ENCODE measurements at places on chromosomes 11 and 22.
A peak's percentile ranks its signal among the peaks of the same experiment; 100 is the strongest.

GRCh38 chr11:105368711-105369110, 229.1 kb upstream of the CARD18 start:
- no peak for DNase-seq

- no peak for DNase-seq
Measured at GRCh38 chr11:60951904-60952741, at the start of gene SLC15A3. SLC15A3 (minus strand) TSS chr11:60952176; CDS start chr11:60951551, 625 bp downstream.

- no peak for DNase-seq
Measured at GRCh38 chr11:32400196-32400595, 35.1 kb downstream of the WT1 start.

DNA sequence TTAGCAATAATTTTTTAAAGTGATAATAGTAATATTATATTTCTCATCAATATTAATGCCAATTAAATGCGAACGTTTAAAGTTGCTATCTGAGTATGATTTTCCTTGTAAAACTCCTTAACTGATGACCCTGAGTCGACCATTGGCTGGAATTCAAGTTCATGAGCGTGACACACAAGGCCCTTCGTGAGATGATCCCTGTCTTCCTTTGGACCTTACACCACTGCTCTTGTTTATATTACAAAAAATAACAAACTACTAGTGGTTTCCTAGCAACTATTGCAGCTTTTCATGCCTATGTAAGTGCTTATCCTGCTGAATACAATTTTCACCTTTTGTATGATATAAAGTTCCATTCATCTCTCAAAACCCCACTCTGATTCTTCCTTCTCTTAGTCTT, 752.9 kb downstream of the CNTN5 start:
- no peak for DNase-seq

DNA sequence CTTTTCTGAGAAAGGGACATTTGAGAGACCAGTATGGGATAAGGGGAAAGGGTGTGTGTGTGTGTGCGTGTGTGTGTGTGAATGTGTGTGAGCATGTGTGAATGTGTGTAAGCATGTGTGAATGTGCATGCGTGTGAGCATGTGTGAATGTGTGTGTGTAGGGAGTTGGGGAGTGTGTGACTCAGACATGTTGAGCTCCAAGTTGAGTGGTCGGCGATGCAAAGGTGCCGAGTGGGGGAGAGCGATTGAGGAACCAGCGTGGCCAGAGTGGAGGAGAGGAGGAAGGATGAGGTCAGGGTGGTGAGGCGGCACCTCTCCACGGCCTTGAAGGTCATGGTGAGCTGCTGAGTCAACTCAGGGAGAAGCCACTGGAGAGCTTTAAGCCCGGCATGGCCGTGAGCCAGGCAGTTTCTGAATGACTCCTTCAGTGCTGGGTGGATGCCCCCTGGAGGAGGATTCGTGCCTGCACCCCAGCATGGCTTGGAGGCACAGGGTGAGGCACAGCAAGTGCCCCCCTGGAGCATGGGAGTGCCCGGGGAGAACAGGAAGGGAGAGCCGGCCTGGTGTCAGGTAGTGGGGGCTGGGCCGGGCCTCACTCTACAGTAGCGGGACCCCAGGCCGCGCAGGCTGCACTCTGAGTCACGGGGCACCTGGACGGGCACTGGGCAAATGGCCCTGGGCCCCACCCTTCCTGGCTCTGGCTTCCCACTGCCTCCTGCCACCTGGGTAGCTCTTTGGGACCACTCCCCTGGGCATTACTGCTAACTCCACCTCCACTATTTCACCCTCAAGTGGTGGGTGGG, 8.2 kb upstream of the CCDC88B start:
- DNase-seq, result peak; percentile 68

DNA sequence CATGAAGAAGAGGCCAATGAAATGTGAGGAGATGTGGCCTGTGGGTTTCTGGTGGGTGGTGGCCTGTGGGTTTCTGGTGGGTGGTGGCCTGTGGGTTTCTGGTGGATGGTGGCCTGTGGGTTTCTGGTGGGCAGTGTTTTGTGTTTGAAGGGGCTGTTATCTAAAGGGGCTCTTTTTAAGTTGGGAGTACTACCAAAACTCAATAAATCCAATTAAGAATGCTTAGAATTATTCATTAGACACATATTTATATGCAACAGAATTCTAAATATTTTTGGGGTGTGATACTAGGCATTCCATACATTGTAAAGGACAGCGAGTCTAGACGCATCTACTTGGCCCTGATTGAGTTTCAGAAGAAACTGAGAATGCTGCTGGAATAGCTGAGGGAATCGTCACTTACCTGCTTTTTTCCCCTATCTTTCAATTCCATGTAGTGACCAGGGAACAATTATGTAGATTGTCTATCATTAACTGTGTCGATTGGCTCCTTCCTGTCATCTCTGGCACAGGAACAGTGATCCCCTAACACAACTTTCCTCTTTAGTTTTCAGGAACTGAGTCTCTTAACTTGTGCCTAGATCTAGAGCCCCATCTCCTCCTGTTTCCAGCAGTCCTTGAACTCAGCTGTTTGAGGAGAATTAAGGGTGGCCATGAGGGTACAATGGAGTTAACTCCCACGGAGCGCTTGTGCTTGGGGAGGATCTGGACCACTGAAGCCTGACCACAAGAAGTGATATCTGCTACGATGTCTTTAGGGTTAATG, 37.3 kb upstream of the TOP3B start:
- no peak for DNase-seq

GRCh38 chr22:30574997-30575671, 669 bp upstream of the GAL3ST1 start:
- no peak for DNase-seq

DNA sequence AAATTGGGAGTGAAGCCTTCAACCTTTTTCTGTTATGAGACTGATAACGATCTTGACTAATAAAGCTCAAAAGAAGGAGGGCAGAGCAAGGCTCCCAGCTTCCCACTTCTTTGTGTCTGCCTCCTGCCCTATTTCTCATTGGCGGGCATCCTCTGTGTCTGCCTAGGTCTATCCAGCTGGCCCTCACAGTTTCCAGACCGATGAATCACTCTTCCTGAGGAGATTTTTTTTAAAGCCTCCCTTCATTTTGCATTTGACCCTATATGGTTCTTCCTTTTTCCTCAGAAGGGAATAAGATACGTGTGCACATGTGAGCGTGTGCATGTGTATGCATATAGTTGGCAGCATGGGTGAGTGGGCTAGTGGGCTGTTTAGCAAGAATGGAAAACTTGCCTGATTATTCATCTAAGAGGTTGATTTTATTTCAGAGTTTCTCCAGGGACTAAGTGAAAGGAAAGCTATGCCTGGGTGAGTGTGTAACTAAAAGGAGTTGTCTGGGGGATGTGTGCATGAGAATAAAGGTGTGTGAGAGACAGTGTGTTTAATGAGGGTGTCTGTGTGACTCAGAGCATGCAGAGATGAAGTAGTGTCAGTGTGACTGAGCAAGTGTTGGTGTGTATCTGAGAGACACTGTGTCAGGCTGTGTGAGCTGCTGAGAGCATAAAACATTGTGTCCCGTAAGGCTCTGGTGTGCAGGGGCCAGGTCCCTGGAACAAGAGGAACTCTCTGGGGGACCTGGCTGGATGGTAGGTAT, 12.2 kb downstream of the PHLDB1 start:
- no peak for DNase-seq

DNA sequence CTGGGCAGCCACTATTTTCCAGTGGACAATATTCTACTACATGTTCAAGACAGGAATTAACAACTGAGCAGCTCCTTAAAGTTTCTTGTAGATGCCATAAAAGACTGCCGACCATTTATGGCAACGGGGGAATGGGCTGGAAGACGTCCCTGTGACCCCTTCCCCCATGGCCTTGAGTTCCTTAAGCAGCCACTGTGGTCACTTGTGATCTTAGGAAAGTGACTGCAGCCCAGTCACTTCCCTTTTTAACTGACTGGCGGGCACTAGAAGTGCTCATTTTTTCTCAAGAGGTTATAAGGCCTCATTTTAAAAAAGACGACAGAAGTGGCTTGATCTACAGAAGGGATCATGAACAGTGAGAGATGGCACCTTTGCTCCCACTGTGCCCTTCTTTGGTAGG, 153.2 kb upstream of the NARS2 start:
- no peak for DNase-seq

All from NCI-H1092 (cell line).